T-helper 17 cell (primary cell): ENCODE measurements at places on chromosomes 5 and 9. TPM values are rescaled to one million over a fixed set of nuclear protein-coding genes. Genes with fewer than 3 reads are reported as not detected.

PRRX2 gene
- total RNA-seq: not detected

GGTA1 gene
- total RNA-seq: 7.7 TPM

SLC35D2 gene
- 31.7 TPM for total RNA-seq

GRCh38 chr5:4233671-4234070 lies 638.0 kb downstream of the IRX1 start:
- H3K36me3 ChIP-seq: no peaks in the 10 kb centered on the region
- H3K4me3 ChIP-seq: no peak overlapping the region
- no peaks in the 10 kb centered on the region for H3K27me3 ChIP-seq
- no peak overlapping the region for H3K27ac ChIP-seq

- no peak for DNase-seq
- no peak overlapping the region for H3K4me3 ChIP-seq
- H3K36me3 ChIP-seq: no peaks in the 10 kb centered on the region
- no peak overlapping the region for H3K27ac ChIP-seq
- H3K4me1 ChIP-seq: no peaks in the 10 kb centered on the region
- no peaks in the 10 kb centered on the region for H3K27me3 ChIP-seq
Measured at GRCh38 chr9:95102001-95102433, 215.5 kb downstream of the FANCC start.

- peaks cover 2% of the 10 kb centered on the region for H3K36me3 ChIP-seq
- H3K4me1 ChIP-seq: peaks cover 4% of the 10 kb centered on the region
- no peak overlapping the region for H3K4me3 ChIP-seq
Measured at GRCh38 chr5:135493406-135494180, 41.4 kb upstream of the TIFAB start.

- no peak for DNase-seq
- H3K36me3 ChIP-seq: no peaks in the 10 kb centered on the region
- H3K4me3 ChIP-seq: no peak overlapping the region
Measured at GRCh38 chr5:173452119-173452905, 124.1 kb upstream of the STC2 start.

DNA sequence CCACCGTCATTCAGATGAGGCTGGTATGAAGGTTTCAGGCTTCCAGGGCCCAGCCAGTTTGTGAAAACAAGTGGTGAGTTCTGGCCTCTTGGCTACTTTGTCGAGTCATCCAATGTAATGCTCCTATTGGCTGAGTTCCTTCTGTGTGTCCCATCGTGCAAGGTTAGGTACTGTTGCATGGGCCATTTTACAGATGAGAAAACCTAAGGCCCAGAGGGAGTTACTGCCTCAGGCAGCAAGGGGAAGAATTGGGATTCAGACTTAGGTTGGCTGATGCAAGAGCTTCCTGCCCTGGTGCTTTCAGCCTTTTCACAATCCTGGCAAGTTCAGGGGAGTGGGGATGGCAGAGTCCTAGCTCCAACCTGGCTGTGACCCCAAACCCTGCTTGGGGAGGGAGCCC lies 17.4 kb upstream of the PITX1 start:
- H3K36me3 ChIP-seq: peaks cover 9% of the 10 kb centered on the region
- H3K4me1 ChIP-seq: peaks cover 19% of the 10 kb centered on the region
- H3K4me3 ChIP-seq: no peak overlapping the region
- DNase-seq: no peak
